Hair follicular keratinocyte (primary cell): ENCODE measurements at places on chromosomes 13 and 19. TPM values are rescaled to one million over a fixed set of nuclear protein-coding genes. Genes with fewer than 3 reads are reported as not detected.

Gene KLK1
- 0.55 TPM in 1 of 2 replicates, not detected in the other for total RNA-seq

Gene ZNF729
- total RNA-seq: not detected in 2 replicates

Gene APC2
- under 0.01 and 0.08 TPM in 2 replicates for total RNA-seq

Gene APLP1
- 0.42 and 2.0 TPM in 2 replicates for total RNA-seq

Gene OBI1
- 9.3 and 9.4 TPM in 2 replicates for total RNA-seq

Gene GJA3
- total RNA-seq: 0.11 and 0.78 TPM in 2 replicates

Gene ADM5
- total RNA-seq: 1.3 and 4.1 TPM in 2 replicates

Gene TEX26
- not detected in 2 replicates for total RNA-seq

Gene FAM83E
- total RNA-seq: 0.08 and 0.23 TPM in 2 replicates

Gene ADGRE2
- total RNA-seq: 2.2 and 2.5 TPM in 2 replicates

Gene DENND1C
- total RNA-seq: 0.11 TPM in 1 of 2 replicates, not detected in the other

Gene PRX
- total RNA-seq: 0.99 and 2.5 TPM in 2 replicates

Gene CCDC122
- 7.4 and 13.3 TPM in 2 replicates for total RNA-seq

Gene IRGC
- not detected in 2 replicates for total RNA-seq

Gene URAD
- total RNA-seq: not detected in 2 replicates

Gene SIGLECL1
- not detected in 2 replicates for total RNA-seq

Gene ICAM5
- total RNA-seq: 1.0 and 8.8 TPM in 2 replicates

Gene ATP4A
- not detected in 2 replicates for total RNA-seq

Gene PPP1R13L
- total RNA-seq: 93.5 and 112 TPM in 2 replicates

Gene PROSER1
- 10.2 and 14.9 TPM in 2 replicates for total RNA-seq

Gene GJB6
- total RNA-seq: 54.5 and 220 TPM in 2 replicates

Gene TMC4
- 6.6 and 22.6 TPM in 2 replicates for total RNA-seq

Gene SLC25A41
- not detected in 2 replicates for total RNA-seq

Gene TSC22D1
- total RNA-seq: 85.5 and 140 TPM in 2 replicates

Gene ZNF440
- total RNA-seq: 5.9 and 7.6 TPM in 2 replicates

Gene PSG3
- total RNA-seq: not detected in 2 replicates

Gene ZNF284
- total RNA-seq: 0.80 and 0.86 TPM in 2 replicates

Gene IQCN
- total RNA-seq: under 0.01 TPM in 1 of 2 replicates, not detected in the other

Gene CGB7
- 0.30 and 8.4 TPM in 2 replicates for total RNA-seq

Gene ZNF709
- total RNA-seq: 0.47 and 0.53 TPM in 2 replicates

Gene ZFR2
- not detected in 2 replicates for total RNA-seq

Gene ADGRE1
- not detected in 2 replicates for total RNA-seq

Gene C1QTNF9
- total RNA-seq: not detected in 2 replicates

Gene ZNF8
- total RNA-seq: 2.4 and 4.3 TPM in 2 replicates

Gene ZNF730
- 0.39 and 0.53 TPM in 2 replicates for total RNA-seq

Gene LRP3
- total RNA-seq: 14.2 and 15.1 TPM in 2 replicates

Gene RPL28
- total RNA-seq: 297 and 300 TPM in 2 replicates

Gene PABPC3
- total RNA-seq: 0.04 TPM in 1 of 2 replicates, not detected in the other

Gene C19orf81
- total RNA-seq: not detected in 2 replicates

Gene HCST
- total RNA-seq: not detected in 2 replicates

Gene TGDS
- 12.4 and 14.7 TPM in 2 replicates for total RNA-seq
